ENCODE measurements at places on chromosomes 6 and 20. TPM values are rescaled to one million over a fixed set of nuclear protein-coding genes. Genes with fewer than 3 reads are reported as not detected.

GRCh38 chr6:28643017-28643740 lies 117.5 kb downstream of the GPX5 start:
- no peak overlapping the region for H3K4me3 ChIP-seq
- no peak overlapping the region for H3K27ac ChIP-seq
- H3K36me3 ChIP-seq = no peaks in the 10 kb centered on the region
- peak; percentile 47 for DNase-seq

Gene CLPSL1
- not detected for polyA plus RNA-seq

DNA sequence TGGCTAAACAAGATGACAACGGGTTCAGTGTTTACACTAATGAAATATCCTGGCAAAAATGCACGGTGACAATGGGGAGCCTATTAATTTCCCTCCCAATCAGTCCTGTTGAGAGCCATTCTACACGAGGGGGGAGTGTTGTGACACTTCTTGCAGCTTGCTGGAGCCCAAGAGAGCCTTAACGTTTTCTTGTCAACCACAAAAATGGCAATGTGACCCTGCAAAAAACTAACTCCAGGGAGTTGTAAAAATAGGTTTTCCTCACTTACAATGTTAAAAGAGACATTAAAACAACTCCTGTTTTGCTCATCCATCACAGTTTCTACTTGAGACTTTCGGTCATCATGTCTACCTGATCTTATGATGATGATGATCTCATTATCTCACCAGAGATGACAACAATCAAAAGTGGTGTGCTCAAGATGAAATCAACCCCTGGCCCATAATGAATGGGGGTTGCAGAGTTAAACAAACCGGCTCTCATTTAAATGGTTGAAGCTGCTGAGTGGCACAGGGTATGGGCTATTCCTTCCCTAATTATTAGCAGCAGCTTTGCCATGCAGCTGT lies 57.9 kb downstream of the GJA10 start:
- no peak overlapping the region for H3K4me3 ChIP-seq
- no peak overlapping the region for H3K27ac ChIP-seq
- H3K27me3 ChIP-seq = no peaks in the 10 kb centered on the region
- peaks cover 8% of the 10 kb centered on the region for H3K4me1 ChIP-seq

DNA sequence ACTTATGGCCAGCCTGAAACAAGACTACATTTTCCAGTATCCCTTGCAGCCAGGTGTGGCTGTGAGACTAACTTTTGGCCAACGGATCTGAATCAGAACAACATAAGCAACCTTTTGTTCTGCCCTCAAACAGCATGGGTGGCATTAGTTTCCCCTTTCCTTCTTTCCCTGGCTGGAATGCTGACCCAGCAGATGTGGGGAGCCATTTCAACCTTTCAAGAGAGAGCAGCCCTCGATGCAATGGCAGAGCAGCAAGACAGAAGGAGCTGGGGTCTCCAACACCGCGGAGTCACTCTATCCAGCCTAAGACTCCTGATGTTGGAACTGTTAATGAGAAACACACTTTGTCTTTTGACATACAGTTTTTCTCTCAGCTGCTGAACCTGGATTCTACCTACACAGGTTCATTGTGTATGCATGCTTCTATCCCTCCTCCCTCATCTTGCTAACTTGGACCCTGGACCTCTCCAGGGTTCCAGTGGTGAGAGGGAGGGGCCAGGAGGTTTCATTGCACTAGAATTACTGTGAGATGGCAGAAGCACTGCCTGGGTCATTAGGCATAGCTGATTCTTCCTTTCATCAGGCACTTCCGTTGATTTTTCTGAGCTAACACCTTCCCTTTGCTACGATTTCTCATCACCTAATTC lies 28.8 kb upstream of the DDR1 start:
- H3K27ac ChIP-seq = no peak overlapping the region
- no peaks in the 10 kb centered on the region for H3K36me3 ChIP-seq
- H3K4me3 ChIP-seq = no peak overlapping the region

Gene NOTCH4
- polyA plus RNA-seq = 41.8 TPM

DNA sequence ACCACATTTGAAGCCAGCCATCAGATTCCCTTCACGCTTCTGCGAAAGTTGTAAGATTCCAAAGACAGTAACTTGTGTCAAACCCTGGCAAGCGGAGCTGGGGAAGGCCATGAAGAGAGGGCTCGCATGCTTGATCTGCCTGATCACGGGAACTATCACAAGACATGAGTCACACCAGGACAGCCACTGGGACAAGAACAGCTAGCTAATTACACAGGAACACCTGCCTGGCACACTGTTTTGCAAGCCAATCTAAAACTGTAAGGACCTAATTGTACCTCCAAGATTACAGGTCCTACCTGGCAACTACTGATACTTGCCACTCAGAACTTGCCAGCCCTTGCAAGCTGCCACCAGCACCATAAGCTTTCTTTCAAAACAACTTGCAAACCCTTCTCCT lies 289.3 kb downstream of the KIF16B start:
- H3K27ac ChIP-seq = no peak overlapping the region
- no peak for DNase-seq
- no peak overlapping the region for H3K4me3 ChIP-seq
- no peaks in the 10 kb centered on the region for H3K27me3 ChIP-seq
- no peaks in the 10 kb centered on the region for H3K4me1 ChIP-seq

DNA sequence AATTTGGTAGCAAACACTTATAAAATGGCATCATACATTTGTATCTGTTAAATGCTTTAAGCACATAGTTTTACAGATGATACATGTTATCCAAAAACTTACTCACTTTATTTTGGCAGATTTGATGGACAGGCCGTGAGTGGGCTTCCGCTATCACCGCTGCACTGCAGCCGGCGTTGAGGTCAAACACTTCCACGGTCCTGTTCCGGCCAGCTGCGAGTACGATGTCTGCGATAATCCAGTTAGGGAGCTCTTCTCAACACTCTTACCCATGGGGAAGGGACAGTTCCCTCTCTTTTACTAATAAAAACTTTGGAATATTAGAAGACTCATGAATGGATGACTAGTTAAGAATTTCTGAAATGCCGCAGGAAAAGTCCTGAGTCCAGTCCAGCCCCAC lies 69.0 kb downstream of the WDR27 start:
- H3K36me3 ChIP-seq = peaks cover 3% of the 10 kb centered on the region
- peaks cover 9% of the 10 kb centered on the region for H3K4me1 ChIP-seq
- H3K27ac ChIP-seq = no peak overlapping the region
- H3K27me3 ChIP-seq = no peaks in the 10 kb centered on the region
- no peak overlapping the region for H3K4me3 ChIP-seq
- no peak for DNase-seq

- H3K36me3 ChIP-seq = no peaks in the 10 kb centered on the region
- no peaks in the 10 kb centered on the region for H3K4me1 ChIP-seq
- no peaks in the 10 kb centered on the region for H3K27me3 ChIP-seq
- no peak overlapping the region for H3K27ac ChIP-seq
Measured at GRCh38 chr20:51043811-51044210, 20.9 kb upstream of the KCNG1 start.

Measured in endothelial cell of umbilical vein (primary cell).